ENCODE measurements at places on chromosomes 16 and 17. TPM values are rescaled to one million over a fixed set of nuclear protein-coding genes. Genes with fewer than 3 reads are reported as not detected.

DNA sequence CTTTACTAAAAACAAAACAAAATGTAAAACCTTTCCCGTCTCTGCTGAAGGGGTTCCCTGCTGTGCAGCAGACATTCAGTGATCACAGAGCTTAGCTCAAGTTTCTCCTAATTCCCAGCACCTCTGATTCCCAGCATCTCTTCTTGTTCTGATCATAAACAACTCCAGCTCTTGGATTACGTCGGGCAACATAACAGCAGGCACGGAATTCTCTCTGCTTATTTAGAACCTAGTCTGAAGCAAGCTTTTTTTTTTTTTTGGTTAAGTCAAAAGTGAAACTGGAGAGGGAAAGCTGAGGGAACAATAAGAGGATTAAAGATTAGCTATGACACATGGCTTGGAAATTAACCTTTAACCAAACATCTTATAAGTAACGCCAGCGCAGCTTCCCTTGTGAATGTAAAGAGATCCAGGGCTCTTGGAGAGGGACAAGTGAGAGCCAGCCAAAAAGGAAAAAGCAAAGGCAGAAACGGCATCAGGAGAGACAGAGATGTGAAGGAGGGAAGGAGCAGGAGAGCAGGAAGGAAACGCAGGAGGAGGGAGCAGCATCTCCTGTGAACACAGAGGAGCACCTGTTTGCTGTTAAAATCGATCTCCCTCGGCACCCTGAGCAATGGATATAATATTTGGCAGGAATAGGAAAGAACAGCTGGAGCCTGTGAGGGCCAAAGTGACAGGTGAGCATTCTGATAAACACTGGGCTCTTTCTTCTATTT is at the start of gene BCO1:
Gene BCO1 (plus strand): TSS at position 394 of the 716 bp plus-strand sequence. CDS start 220 bp downstream, at position 614.
- no peaks in the 10 kb centered on the region for H3K36me3 ChIP-seq
- H3K27ac ChIP-seq, result peak within 1 kb of the TSS; percentile 75
- H3K27me3 ChIP-seq, result no peaks in the 10 kb centered on the region

DNA sequence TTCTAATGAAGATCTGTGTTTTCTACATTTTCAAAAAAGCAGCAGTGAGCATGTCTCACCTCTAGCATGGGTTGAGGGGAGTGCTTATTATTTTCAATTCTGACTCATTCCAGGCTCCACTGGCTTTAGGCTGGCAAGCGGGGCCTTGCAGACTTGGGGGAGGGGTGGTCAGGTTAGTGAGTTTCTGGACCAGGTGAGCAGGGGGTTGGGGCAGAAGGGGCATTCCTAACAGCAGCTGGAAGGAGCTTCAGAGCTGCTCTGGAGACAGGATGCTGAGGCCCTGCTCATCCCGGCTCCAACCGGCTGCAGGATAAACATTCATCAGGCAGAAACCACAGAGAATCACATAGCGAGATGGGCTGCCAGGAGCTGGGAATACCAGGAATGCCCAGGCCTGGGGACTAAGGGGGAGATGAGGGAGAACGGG is 10.5 kb upstream of the KRT19 start:
- no peak for DNase-seq
- H3K27me3 ChIP-seq, result no peaks in the 10 kb centered on the region
- no peaks in the 10 kb centered on the region for H3K4me1 ChIP-seq
- no peak overlapping the region for H3K4me3 ChIP-seq
- no peak overlapping the region for H3K27ac ChIP-seq

DNA sequence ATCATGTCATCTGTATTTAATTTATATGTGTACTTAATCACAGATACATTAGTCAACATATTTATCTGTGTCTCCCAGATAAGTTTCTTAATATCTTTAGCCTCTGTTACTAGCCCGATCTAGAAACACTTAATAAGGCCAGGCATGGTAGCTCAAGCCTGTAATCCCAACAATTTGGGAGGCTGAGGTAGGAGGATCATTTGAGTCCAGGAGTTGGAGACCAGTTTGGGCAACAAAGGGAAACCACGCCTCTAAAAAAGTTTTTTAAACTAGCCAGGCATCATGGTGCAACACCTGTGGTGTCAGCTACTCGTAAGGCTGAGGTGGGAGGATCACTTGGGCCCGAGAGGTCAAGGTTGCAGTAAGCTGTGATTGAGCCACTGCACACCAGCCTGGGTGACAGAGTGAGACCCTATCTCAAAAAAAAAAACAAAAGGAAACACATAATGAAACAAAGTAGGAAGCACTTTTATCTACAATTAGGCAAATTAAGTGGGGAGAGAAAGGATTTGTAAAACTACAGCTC is 9.4 kb downstream of the SKA2 start:
- H3K4me1 ChIP-seq, result peaks cover 1% of the 10 kb centered on the region
- DNase-seq, result no peak
- no peaks in the 10 kb centered on the region for H3K36me3 ChIP-seq

DNA sequence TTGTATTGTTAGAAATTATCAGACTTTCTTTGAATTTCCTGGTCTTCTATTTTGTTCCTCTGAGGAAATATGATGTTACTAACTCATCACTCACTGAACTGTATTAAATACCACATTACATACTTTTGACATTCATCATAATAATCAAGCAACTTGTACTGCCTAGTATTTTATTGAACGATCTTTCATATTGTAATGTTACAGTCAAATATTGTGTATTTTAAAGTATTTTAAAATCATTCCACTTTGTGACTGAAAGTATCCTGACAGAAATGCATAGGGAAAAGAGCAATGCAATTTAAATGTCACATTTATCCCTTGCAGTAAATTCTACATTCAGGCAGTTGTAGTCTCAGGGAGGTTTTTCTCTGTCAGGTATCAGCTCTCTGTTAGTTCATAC is 1557.4 kb downstream of the CDH8 start:
- H3K36me3 ChIP-seq, result no peaks in the 10 kb centered on the region
- no peak overlapping the region for H3K4me3 ChIP-seq
- no peaks in the 10 kb centered on the region for H3K4me1 ChIP-seq
- no peak overlapping the region for H3K27ac ChIP-seq
- H3K27me3 ChIP-seq, result no peaks in the 10 kb centered on the region

DNA sequence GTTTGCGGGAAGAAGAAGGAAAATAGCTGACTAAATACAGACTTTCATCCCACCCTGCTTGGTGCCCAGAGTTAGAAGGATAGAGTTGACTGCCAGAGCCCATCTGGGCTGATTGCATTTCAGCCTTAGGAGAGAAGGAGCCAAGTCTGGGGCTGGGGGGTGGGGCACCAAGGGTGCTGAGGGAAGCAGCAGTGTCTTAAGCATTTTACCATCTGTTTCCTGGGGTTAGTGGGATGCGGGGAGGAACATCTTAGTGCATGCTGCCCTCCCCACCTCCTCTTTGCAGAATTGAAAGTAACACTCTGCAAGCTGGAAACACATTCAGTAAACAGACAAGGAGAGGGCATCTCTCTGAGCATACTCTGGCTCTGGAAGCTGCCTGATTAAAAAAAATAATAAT is 1.5 kb upstream of the ARL5C start:
- H3K4me1 ChIP-seq, result no peaks in the 10 kb centered on the region
- H3K4me3 ChIP-seq, result no peak overlapping the region
- no peak overlapping the region for H3K27ac ChIP-seq
- no peaks in the 10 kb centered on the region for H3K27me3 ChIP-seq
- DNase-seq, result no peak

DNA sequence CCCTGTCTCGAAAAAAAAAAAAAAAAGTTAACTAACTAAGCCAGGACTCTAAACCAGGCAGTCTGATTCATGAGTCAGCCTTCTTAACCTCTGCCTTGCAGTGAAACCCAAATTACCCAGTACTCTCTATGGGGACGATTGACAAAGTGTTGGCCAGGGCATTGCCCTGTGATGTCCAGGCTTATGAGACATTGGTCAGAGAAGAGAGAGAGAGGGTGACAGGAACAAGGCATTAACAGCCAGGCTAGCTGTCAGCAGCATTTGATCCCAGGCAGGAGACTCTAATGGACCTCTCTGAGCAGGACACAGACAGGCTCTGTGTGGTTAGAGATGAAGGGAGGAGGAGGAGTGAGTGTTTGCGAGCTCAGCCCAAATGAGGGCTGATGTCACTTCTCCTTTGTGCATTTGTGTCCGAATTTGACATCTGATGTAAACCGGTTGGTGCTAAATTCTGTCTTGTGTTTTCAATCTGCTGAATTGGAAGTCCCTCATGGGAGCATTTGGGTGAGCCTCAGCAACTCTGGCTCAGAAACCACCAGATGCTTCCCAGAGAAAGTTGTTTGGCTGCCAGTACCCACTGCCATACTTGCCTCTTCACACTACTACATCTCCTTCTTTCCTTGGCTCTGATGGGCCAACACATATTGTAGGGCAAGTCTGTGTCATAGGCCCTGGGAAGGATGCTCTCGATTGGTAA is 4.3 kb upstream of the MYL4 start:
- peaks cover 9% of the 10 kb centered on the region for H3K4me1 ChIP-seq
- no peaks in the 10 kb centered on the region for H3K36me3 ChIP-seq
- peak overlapping the region; percentile 19 for H3K27ac ChIP-seq
- no peak overlapping the region for H3K4me3 ChIP-seq

GRCh38 chr17:27216836-27217235 is 77.1 kb upstream of the WSB1 start:
- H3K27me3 ChIP-seq, result no peaks in the 10 kb centered on the region
- no peak overlapping the region for H3K4me3 ChIP-seq
- no peaks in the 10 kb centered on the region for H3K36me3 ChIP-seq
- H3K27ac ChIP-seq, result no peak overlapping the region

- H3K4me3 ChIP-seq, result no peak overlapping the region
- H3K27ac ChIP-seq, result no peak overlapping the region
- no peak for DNase-seq
- H3K27me3 ChIP-seq, result no peaks in the 10 kb centered on the region
- peaks cover 6% of the 10 kb centered on the region for H3K4me1 ChIP-seq
- no peaks in the 10 kb centered on the region for H3K36me3 ChIP-seq
Measured at GRCh38 chr16:3121851-3122467, 9.6 kb downstream of the ZNF205 start.

DNA sequence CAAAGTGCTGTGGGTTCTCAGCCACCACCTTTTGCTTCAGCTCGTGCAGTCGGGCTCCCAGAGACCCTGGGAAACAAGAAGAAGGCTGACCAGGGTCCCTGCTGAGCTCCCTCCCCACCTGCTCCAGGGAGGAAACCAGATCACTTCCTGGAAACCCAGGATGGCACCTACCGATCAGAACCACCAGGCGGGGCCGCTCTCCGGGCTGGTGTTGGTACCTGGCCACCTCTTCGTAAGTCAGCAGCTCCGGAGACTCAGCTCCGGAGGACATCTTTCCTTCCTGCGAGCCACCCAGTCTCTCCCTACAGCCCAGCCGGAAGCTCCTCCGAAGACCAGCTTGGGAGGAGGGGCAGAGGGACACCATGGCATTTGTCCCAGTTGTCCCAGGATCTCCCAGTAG is 18.9 kb downstream of the MPP3 start:
- DNase-seq, result no peak
- H3K27ac ChIP-seq, result no peak overlapping the region
- H3K4me3 ChIP-seq, result no peak overlapping the region

- no peak overlapping the region for H3K4me3 ChIP-seq
- no peak overlapping the region for H3K27ac ChIP-seq
- H3K27me3 ChIP-seq, result no peaks in the 10 kb centered on the region
- H3K36me3 ChIP-seq, result no peaks in the 10 kb centered on the region
Measured at GRCh38 chr17:82960419-82961271, 118.8 kb upstream of the METRNL start.

GRCh38 chr17:73290399-73291259 is 21.2 kb downstream of the CDC42EP4 start:
- H3K4me1 ChIP-seq, result peaks cover 69% of the 10 kb centered on the region
- no peak overlapping the region for H3K4me3 ChIP-seq
- DNase-seq, result no peak
- H3K27me3 ChIP-seq, result no peaks in the 10 kb centered on the region

- H3K36me3 ChIP-seq, result no peaks in the 10 kb centered on the region
- no peak overlapping the region for H3K4me3 ChIP-seq
- H3K27ac ChIP-seq, result no peak overlapping the region
- H3K4me1 ChIP-seq, result no peaks in the 10 kb centered on the region
- H3K27me3 ChIP-seq, result no peaks in the 10 kb centered on the region
Measured at GRCh38 chr17:49557312-49558024, 18.2 kb upstream of the NXPH3 start.

- H3K27ac ChIP-seq, result peak overlapping the region; percentile 36
- peak; percentile 83 for DNase-seq
- H3K27me3 ChIP-seq, result no peaks in the 10 kb centered on the region
- H3K4me3 ChIP-seq, result peak overlapping the region; percentile 47
- H3K36me3 ChIP-seq, result no peaks in the 10 kb centered on the region
Measured at GRCh38 chr17:61409301-61410112, 9.9 kb downstream of the TBX2 start.

DNA sequence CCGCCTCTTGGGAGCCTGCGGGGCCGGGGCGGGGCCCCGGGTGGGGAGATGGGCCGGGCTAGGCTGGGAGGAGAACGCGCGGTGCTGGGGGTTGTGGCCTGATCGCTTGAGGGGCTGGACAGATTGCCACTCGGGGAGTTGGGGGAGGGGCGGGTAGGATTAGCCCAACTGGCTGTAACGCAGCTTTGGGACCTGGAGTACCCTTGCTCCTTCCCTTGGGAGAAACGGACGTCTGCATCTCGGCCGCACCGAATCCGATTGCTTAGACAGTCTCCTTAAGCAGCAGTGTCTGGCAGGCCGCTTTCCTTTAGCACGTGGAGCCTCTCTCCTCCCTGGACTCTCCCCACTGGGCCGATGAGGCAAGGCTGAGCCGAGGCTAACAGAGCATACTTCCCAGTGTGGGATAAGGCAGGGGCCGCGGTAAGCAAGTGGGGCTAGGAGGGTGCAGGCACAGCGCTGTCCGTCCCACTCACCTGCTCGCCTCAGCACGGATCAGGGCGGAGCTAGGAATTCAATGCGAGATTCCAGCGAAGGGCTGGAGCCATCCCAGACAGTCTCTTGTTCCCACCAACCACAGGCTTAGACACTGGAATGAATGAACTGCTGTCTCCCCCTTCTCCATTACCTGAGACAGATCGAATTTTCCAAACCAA is 540 bp upstream of the ACLY start:
- H3K27ac ChIP-seq, result peak overlapping the region; percentile 71
- no peaks in the 10 kb centered on the region for H3K27me3 ChIP-seq
- H3K36me3 ChIP-seq, result no peaks in the 10 kb centered on the region
- H3K4me1 ChIP-seq, result peaks cover 7% of the 10 kb centered on the region
- no peak for DNase-seq

- no peaks in the 10 kb centered on the region for H3K36me3 ChIP-seq
- no peaks in the 10 kb centered on the region for H3K27me3 ChIP-seq
- no peak overlapping the region for H3K4me3 ChIP-seq
- no peak overlapping the region for H3K27ac ChIP-seq
- DNase-seq, result no peak
Measured at GRCh38 chr17:27315796-27316465, 22.0 kb downstream of the WSB1 start.

- H3K4me1 ChIP-seq, result peaks cover 16% of the 10 kb centered on the region
- no peaks in the 10 kb centered on the region for H3K27me3 ChIP-seq
- H3K36me3 ChIP-seq, result no peaks in the 10 kb centered on the region
- H3K4me3 ChIP-seq, result no peak overlapping the region
Measured at GRCh38 chr17:20266806-20267458, 200.4 kb downstream of the LGALS9B start.

The KRTAP2-3 gene
- not detected for total RNA-seq

The MMP28 gene
- total RNA-seq, result 3.3 TPM

The KRT12 gene
- not detected for total RNA-seq

The RHBDL1 gene
- 1.9 TPM for total RNA-seq

The SALL1 gene
- 6.7 TPM for total RNA-seq

The PIK3R6 gene
- 0.47 TPM for total RNA-seq

The RASD1 gene
- total RNA-seq, result 41.0 TPM

The MSLN gene
- total RNA-seq, result 0.40 TPM

The GFAP gene
- 0.12 TPM for total RNA-seq
